ENCODE measurements at places on chromosomes 1 and 21. TPM values are rescaled to one million over a fixed set of nuclear protein-coding genes. Genes with fewer than 3 reads are reported as not detected.

CD244 gene
- total RNA-seq = 0.15 TPM

TSSK3 gene
- total RNA-seq = 1.9 TPM

PODN gene
- not detected for total RNA-seq

ECM1 gene
- 0.69 TPM for total RNA-seq

BRDT gene
- not detected for total RNA-seq

RHCE gene
- total RNA-seq = 0.33 TPM

GRCh38 chr1:116347696-116348095 lies 25.3 kb upstream of the ATP1A1 start:
- DNase-seq = no peak
- H3K27ac ChIP-seq = no peak overlapping the region
- no peaks in the 10 kb centered on the region for H3K27me3 ChIP-seq

DNA sequence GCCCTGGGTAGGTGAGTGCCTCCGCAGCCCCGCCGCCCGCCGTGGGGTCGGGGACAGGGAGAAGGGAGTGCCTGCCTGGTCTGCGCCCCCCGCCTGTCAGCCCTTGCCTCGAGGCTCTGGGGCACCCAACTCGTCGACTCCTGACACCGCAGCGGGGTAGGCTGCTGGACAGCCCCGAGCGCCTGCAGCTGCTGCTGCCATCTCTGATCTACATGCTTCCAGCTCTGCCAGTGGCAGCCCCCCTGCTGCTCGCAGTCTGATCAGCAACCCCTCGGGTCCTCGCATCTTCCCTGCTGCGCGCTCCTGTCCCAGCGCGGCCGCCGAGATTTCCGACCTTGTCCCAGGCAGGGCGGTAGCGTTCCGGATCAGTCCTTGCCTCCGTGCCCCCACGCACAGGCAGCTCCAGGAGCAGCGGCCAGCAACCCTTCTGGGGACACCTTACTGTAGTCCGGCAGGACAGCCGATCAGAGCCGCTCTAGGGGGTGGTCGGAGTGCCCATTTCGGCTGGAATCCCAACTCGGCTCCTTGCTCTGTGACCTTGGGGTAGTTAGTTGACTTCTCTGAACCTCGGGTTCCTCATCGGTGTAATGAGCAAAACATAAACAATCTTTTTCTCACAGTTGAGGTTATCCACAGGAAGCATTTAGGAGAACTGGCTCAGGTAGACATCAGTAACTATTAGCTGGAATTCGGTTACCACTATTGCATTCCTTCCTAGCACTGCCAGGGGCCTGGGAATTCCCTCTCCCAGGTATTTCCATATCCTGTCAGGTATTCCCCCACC lies 540 bp downstream of the BCAN start:
- peak overlapping the region; percentile 10 for H3K4me3 ChIP-seq
- peaks cover 16% of the 10 kb centered on the region for H3K4me1 ChIP-seq
- DNase-seq = no peak
- H3K36me3 ChIP-seq = no peaks in the 10 kb centered on the region
- no peak overlapping the region for H3K27ac ChIP-seq

DNA sequence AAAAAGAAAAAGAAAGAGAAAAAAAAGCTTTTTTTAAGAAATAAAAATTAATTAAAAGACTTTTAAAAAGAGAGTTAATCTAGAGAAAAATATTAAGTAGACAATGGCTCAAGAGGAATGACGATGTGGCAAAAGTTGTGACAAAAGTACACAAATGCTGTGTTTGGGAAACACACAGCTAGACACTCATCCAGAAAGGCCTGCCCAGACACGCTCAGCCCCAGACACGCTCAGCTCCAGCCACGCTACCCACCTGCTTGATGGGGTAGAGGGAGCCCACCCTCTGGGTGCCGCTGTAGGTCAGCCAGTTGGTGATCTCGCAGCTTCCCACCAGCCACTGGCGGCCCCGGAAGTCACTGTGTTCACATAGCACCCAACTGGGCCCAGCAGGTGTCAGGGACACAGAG lies 10.2 kb downstream of the CD52 start:
- no peak overlapping the region for H3K27ac ChIP-seq
- no peak overlapping the region for H3K4me3 ChIP-seq
- no peaks in the 10 kb centered on the region for H3K36me3 ChIP-seq
- H3K4me1 ChIP-seq = peaks cover 2% of the 10 kb centered on the region

- H3K4me1 ChIP-seq = peaks cover 5% of the 10 kb centered on the region
- peak; percentile 51 for DNase-seq
- H3K27ac ChIP-seq = no peak overlapping the region
- H3K36me3 ChIP-seq = peaks cover 42% of the 10 kb centered on the region
- no peaks in the 10 kb centered on the region for H3K27me3 ChIP-seq
Measured at GRCh38 chr1:77175230-77175844, 43.9 kb downstream of the PIGK start.

DNA sequence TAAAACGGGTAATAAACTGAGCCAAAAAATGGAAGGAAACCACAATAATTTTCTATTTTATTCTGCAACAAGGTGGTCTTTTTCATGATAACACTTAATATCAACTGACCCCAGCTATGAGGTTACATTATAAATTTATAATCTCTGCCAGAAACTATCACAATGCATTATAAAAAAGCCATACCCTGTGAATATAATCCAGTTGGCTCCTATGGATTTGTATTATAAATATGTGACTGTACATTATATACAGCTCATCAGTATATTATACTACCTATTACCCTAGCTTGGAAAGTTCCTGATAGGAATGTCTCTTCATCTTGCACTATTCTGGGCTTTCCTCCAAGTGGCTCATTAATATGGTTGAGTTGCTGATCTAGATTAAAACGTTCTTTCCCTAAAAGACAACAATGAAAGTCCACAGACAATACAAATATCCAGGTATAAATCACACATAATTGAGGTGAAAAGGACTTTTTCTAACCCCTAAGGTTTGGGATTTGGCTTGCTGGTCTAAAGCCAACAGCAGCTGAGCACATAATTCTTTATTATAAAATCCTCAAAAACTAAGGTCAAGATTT lies 487.7 kb downstream of the TTLL7 start:
- peaks cover 57% of the 10 kb centered on the region for H3K4me1 ChIP-seq
- DNase-seq = no peak
- H3K27ac ChIP-seq = no peak overlapping the region
- no peaks in the 10 kb centered on the region for H3K36me3 ChIP-seq
- H3K27me3 ChIP-seq = no peaks in the 10 kb centered on the region

- H3K27me3 ChIP-seq = no peaks in the 10 kb centered on the region
- H3K27ac ChIP-seq = no peak overlapping the region
- no peaks in the 10 kb centered on the region for H3K36me3 ChIP-seq
- no peak for DNase-seq
Measured at GRCh38 chr1:205922806-205923205, 20.4 kb downstream of the SLC26A9 start.

DNA sequence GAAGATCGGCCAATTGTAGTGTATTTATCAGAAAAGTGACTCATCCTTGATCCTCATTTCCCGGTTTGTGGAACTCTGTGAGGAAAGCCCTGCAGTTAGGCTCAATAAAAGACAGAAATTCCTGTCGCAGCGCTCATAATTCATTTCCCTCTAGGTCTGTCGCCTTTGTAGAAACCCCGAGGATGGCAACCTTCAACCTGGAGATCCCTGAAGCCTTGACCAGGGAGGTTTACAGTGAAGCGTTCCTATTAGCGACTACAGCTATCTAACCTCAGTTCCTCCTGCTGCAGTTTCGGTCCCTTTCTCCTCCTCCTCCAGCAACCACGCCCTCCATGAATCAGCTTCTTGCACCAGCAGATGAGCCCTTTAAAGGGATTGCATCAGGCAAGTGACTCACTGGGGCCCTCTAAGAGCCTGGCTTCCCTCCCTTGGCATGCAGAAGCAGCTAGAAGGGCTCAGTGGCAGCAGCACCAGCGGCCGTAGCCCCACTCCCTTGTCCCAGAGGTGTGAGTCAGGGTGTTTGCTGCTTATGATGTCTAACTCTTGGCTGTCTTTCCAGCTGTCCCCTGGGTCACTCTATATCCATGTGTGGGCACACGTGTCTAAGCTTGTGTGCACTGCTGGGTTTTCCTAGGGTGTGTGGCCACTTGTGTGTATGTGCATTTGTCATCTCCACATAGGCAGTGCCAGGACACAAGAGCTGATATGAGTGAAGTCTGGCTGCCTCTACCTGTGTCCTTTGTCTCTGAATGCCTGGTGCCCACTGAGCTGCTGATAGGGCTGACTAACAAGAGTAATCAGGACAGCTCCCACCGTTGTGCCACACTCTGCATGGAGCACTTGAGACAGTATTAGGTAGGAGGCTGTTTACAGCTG lies 779 bp upstream of the STK40 start:
- DNase-seq = peak; percentile 97
- H3K27me3 ChIP-seq = no peaks in the 10 kb centered on the region
- peak overlapping the region; percentile 92 for H3K4me3 ChIP-seq
- peaks cover 48% of the 10 kb centered on the region for H3K4me1 ChIP-seq
- H3K36me3 ChIP-seq = peaks cover 9% of the 10 kb centered on the region
- H3K27ac ChIP-seq = peak overlapping the region; percentile 99

DNA sequence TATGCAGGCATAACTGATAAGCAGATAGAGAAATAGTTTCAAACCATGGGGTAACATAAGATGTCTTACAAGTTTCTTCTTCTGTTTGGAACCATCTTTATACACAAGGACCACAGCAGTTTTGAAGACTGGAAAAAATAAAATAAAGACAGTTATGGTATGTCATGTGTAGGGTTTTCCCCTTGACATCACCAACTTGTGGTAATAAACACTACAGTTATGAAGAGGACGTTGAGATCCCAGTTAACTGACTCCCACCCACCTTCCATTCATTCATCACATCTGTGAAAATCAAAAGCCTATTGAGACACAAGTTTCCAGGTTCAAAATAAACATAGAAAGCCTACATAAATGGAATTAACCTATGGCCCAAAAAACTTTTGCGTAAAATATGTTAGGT lies 92.5 kb upstream of the KRTAP19-8 start:
- peaks cover 59% of the 10 kb centered on the region for H3K4me1 ChIP-seq
- peak; percentile 28 for DNase-seq
- peak overlapping the region; percentile 83 for H3K27ac ChIP-seq
- no peak overlapping the region for H3K4me3 ChIP-seq

GRCh38 chr1:206082831-206083695 lies 30.1 kb downstream of the RHEX start:
- DNase-seq = no peak
- peaks cover 15% of the 10 kb centered on the region for H3K4me1 ChIP-seq
- H3K27ac ChIP-seq = no peak overlapping the region
- no peak overlapping the region for H3K4me3 ChIP-seq
- no peaks in the 10 kb centered on the region for H3K36me3 ChIP-seq

DNA sequence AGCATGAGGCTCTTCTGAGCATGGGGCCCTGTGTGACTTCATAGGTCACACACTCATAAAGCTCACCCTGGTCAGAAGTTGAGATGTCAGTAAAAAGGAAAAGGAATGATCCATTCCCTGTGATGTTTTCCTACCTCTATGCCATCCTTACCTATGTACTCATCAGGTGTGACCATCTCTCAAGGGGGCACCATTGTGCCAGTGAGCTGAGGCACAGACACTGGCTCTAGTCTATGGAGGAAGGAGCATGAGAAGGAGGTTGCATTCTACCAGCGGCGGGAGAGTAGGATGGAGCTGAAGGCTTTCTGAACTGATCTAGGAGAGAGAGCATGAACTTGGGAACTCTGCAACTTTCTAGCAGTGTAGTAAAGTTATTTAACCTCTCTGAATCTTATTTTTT lies 65.8 kb upstream of the RGL1 start:
- no peaks in the 10 kb centered on the region for H3K27me3 ChIP-seq
- H3K36me3 ChIP-seq = peaks cover 7% of the 10 kb centered on the region
- no peak overlapping the region for H3K4me3 ChIP-seq
- DNase-seq = no peak

- DNase-seq = no peak
- H3K36me3 ChIP-seq = peaks cover 15% of the 10 kb centered on the region
- no peak overlapping the region for H3K27ac ChIP-seq
- no peaks in the 10 kb centered on the region for H3K27me3 ChIP-seq
- no peaks in the 10 kb centered on the region for H3K4me1 ChIP-seq
- H3K4me3 ChIP-seq = no peak overlapping the region
Measured at GRCh38 chr1:43999455-43999854, 8.1 kb downstream of the CCDC24 start.

GRCh38 chr1:82451191-82451590 lies 650.5 kb downstream of the ADGRL2 start:
- no peaks in the 10 kb centered on the region for H3K36me3 ChIP-seq
- no peak overlapping the region for H3K27ac ChIP-seq
- H3K4me3 ChIP-seq = no peak overlapping the region
- H3K4me1 ChIP-seq = peaks cover 2% of the 10 kb centered on the region
- no peak for DNase-seq
- H3K27me3 ChIP-seq = no peaks in the 10 kb centered on the region

- H3K27ac ChIP-seq = no peak overlapping the region
- H3K4me3 ChIP-seq = no peak overlapping the region
- no peaks in the 10 kb centered on the region for H3K36me3 ChIP-seq
- no peaks in the 10 kb centered on the region for H3K4me1 ChIP-seq
- peaks cover 13% of the 10 kb centered on the region for H3K27me3 ChIP-seq
Measured at GRCh38 chr1:115210302-115210711, 121.0 kb upstream of the TSPAN2 start.

DNA sequence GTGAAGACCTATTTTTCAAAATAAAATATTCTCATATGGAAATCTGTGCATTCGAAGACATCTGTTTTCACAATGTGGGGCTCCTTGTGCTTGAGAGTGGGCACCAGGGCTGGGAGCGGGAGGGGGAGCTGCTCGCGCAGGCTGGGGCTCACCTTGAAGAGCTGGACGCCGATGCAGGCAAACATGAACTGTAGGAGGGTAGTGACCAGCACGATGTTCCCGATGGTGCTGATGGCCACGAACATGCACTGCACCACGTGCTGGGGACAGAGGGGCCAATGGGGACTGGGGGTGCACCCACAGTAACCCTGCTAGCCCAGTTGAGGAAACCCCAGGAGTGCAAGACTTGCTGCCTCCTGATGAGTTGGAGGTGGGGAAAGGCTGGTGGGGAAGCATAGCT lies 42.2 kb upstream of the KIF21B start:
- DNase-seq = no peak
- no peaks in the 10 kb centered on the region for H3K4me1 ChIP-seq

DNA sequence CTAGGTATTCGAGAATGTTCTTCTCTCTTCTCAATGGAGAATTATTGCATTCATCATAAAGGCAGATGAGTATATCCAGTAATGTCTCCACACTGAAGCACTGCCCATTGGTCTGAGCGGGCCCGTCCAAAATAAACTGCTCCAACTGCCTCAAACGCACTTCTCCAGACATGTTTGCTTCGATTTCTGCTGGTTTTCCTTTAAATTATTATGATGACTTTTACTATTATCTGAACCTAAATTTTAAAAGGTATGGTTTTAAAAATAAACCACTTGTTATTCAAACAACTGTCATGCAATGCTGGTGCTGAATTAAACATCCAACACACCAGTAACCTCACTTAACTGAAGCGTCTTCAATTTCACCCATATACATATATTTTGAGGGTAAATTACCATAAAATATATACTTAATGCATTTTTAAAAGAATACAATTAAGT lies 1.3 kb downstream of the CDC42BPA start:
- no peak overlapping the region for H3K27ac ChIP-seq
- DNase-seq = no peak
- peaks cover 8% of the 10 kb centered on the region for H3K4me1 ChIP-seq
- H3K27me3 ChIP-seq = peaks cover 43% of the 10 kb centered on the region
- H3K4me3 ChIP-seq = peak overlapping the region; percentile 38

Measured in activated naive CD4-positive, alpha-beta T cell treated with anti-CD3 and anti-CD28 coated beads for 36 hours (primary cell).